T-helper 17 cell (primary cell): ENCODE measurements at places on chromosomes 2 and 18.

- no peak for DNase-seq
Measured at GRCh38 chr2:85998071-85998991, 107.4 kb downstream of the POLR1A start.

DNA sequence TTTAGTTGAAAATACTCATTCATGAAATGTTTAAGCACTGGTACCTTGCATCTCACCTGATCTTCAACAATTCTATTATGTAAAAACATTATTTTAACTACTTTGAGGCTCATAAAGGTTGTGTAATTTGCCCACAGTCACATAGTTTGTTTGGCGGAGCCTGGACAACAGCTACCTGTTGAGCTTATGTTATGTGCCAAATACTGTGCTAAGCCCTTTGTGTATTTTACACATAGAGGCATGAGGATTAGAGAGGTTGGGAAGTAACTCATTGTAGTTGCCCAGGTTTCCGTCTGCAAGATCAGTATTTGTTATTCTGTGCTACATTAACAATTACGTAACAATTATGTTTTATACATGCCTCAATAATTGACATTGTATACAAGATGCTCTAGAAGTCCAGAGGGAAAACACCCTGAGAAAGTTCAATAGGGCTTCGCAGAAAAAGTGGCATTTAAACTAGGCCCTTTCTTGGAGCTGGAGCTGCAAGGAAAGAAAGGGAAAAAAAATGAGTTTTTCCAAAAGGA lies 80.4 kb downstream of the BOLA3 start:
- no peak for DNase-seq

DNA sequence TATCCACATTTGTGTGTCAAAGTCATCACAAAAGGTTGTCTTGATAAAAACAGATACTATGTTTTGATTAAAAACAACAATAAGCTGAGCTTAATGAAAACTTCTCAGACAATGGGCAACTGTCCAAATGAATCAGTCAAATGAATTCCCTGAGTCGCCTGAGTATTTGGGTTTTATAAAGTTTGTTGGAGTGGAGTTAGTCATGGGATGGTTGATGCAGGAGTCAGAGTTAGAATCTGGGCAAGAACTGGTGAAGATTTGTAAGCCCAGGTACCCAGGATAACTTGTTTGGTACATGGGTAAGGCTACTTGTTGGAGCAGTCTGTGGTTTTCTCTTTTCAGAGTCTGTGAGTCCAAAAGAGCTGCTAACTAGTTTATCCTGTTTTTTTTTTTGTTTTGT lies 34.4 kb upstream of the RAPGEF4 start:
- no peak for DNase-seq

DNA sequence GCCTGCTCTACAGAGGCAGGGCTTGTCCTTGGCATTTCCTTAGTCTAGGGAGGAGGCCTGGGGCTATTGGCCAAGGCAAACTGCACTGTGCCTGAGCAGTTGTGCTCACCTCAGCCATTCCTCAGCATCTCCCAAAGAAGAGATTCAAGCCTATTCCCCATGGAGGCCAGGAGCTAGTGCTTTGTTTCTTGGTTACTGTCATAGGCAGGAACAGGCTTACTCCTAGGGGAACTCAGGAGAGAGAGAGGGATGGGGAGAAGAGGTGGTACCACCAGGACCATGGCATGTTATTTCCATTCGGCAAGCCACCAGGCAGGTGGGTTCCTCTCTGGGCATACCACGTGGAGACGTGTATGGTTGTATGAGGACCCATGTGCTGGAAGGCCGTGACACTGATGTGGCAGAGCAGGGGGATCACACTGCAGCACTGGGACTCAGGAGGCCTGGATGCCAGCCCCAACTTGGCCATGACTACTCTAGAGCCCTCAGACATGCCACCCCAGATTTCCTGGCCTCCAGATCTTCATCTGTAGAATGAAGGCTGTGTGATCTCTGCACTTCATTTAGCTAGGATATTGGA lies 233.7 kb downstream of the LOXHD1 start:
- DNase-seq, result no peak

DNA sequence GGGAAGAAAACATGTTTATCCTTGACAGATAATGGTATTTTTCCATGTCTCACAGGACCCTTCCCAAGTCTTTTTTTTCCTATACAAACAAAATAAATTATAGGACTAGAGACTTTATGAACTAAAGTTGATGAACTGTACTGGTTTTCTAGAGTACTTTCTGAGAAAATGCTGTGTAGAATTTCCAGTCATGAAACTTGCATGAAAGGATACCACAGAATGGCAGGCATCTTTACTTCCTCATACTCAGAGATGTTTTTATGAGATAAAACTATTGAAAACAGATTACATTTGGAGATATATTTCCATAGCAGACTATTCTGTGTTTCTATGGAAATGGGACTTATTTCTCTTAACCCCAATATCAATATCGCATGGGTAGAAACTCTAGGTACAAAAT lies 403.5 kb downstream of the PARD3B start:
- no peak for DNase-seq

DNA sequence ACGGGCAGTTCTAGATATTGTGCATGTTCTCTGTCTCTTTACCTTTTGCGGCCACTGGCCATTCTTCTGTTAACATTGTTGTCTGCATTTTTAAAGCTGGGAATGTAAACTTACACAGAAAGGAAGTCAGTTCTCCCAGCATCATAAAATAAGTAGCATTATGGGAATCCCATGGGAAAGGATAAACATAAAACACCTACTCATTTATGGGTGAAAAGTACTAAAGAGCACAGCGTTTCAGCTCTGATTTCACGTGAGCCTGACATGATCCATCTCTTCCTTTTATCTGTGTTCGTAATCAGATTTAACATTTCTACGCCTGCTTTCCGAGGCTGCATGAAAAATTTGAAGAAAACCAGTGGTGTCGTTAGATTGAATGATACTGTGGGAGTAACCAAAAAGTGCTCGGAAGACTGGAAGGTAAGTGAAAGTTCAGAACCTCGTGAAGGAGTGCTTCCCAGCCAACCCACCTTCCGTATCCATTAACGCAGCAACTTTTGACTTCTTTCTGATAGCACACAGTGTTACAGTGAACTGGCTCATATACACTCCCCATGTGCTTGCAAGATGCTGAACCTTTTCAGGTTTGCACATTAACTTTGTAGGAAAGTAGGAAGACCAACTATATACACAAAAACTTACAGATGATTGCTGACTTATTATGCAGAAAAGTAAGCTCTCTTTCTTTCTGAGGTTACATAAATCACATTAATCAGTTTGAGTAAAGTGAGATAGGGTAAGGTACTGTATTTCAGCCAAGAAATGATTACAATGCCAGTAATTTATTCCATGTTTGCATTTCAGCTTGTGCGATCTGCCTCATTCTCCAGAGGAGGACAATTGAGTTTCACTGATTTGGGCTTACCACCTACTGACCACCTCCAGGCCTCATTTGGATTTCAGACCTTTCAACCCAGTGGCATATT lies 86.5 kb upstream of the TTC39C start:
- no peak for DNase-seq

DNA sequence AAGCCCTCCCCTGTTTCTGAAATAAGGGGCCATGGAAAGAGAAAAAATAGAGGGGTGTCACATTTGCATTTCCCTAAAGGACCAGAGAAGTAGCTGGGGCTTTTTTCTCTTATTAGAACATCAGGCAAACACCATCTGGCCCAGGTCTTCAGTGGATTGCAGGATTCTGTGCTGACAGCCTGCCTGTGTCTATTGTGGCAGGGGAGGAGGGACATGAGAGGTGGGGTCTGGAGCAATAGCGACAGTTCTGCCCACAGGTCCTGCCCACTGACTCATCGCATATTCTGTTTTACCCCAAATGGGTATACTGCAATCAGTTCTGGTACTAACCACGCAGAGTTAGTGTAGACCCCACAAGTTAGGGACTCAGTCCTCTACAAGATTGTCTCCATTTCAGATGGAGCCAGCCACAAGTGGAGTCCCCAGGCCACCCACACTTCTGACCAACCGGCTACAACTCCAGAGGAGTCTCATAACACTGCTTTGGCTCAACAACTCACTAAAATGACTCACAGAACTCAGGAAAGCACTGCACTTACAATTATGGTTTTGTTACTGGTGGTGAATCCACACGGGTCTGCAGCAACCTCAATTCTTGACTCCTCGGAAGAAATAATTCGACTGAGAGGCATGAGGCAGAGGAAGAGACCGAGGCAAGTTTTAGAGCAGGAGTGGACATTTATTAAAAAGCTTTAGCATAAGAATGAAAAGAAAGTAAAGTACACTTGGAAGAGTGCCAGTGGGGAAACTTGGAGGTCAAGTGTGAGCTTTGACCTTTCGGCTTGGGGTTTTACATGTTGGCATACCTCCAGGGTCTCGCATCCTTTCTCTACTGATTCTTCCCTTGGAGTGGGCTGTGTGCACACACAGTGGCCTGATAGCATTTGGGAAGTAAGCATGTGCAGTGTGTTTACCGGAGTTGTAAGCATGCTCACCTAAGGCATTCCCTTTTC lies 146.4 kb upstream of the SPATS2L start:
- DNase-seq, result no peak

- DNase-seq, result no peak
Measured at GRCh38 chr2:149528983-149529382, 58.6 kb downstream of the MMADHC start.

DNA sequence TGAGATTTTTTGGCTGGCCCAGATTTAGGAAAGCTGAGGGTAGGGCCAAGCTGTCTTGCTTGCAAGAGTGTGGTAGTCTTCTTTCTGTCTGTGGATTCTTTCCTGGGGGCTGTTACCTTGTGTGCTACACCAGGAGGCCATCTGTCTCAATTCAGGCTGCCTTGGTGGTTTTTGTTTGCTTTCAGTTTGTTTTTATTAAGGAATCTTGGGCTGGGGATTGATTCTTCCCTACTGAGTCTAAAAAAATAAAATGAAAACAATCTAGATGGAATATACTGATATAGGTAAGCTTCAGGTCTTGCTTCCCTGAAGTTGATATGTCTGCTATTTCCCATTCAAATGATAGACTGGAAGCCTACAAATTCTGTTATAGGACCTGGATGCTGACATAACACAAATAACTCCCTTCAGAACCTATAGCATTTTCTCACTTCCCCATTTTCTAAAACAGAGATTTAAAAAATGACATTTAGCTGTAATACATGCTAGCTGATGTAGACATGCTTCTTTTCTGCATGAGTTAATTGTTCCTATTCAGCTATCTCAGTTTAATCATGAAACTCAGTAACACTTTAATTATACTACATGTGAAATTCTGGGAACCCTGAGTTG lies 5.3 kb downstream of the LHCGR start:
- DNase-seq, result no peak

DNA sequence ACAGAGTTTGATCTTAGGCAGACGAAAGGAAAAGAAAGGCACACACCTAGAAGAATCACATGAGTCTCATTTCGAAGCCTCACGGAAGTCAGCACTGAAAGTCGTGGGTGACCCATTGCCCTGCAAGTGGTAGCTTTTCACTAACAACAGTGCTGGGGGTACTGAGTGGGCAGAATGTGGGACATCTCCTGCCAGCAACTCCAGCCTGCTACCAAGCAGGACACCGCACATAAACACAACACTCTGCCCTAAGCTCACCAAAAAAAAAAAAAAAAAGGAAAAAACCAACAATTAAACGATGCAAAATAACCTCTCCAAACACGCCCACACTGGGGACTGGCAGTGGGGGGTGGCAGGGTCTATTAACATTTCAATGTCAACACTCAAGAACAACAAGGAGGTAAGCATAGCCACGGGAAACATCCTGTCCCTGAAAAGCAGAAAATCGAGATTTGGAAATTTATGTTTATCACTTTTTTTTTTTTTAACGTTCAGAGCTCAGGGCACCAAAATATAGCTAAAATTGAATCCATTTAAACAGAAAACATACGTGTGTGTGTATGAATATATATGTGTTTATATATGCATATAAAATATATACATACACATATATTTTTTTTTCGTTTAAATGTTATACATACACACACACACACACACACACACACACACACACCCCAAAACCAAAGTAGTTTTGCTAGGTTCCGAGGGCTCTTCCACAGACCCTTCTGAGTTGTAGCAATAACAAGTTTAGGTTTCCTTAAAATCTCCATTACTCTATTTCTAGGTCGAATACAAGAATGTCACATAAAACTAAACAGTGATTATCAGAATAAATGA lies 2.2 kb downstream of the INO80D start:
- DNase-seq, result no peak

- no peak for DNase-seq
Measured at GRCh38 chr2:82330155-82330554, 2025.6 kb upstream of the LRRTM1 start.

DNA sequence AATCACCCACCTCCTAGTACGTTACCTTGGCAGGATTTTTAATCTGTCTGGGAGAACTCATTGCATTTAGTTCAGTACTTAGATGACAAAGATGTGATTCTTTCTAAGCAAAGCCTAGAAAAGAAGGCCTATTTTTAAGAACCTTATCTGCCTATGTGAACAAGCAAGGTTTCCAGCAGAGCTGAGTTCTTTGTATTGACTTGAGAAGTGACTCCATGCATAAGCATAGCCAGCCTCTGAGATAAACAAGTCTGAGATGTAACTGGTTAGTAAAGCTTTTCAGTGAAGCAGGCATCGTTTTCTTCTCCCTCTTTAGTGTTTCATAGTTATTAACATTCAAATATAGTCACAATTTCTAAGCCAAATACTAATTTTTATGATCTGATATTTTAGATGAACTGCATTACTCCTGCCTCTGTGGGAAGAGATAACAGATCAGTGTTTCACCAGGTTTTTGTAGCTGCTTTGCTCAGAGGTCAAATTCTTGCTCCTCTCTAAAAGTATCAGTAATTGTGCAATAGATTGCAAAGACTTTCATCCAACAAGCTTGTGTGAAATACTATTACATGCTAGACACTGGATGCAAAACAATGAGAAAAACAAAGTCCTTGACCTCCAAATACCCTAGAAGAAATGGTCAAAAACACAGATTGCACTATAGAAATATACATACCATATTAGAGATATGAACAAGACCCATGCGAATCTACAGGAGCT lies 107.8 kb downstream of the MBD2 start:
- no peak for DNase-seq

DNA sequence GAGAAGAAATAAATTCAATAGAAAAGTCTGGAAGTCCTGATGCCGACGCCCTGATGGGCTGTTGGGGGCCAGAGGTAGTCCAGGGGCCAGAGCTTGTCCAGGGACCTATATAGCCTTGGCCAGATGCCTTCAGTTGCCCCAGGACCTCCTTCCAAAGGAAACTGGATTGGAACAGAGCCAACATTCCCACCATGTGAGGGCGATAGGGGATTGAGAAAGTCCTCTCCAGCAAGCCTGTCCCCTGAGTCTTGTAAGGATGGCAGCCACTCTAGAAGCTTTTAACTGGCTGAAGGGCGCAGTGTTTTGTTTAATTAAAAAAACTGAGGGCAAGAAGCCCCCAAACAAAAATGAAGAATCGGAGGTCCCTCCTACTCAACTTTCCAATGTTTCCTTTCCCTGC lies 54.9 kb upstream of the CDCA7 start:
- no peak for DNase-seq
